ENCODE measurements at places on chromosomes 6 and 20.

DNA sequence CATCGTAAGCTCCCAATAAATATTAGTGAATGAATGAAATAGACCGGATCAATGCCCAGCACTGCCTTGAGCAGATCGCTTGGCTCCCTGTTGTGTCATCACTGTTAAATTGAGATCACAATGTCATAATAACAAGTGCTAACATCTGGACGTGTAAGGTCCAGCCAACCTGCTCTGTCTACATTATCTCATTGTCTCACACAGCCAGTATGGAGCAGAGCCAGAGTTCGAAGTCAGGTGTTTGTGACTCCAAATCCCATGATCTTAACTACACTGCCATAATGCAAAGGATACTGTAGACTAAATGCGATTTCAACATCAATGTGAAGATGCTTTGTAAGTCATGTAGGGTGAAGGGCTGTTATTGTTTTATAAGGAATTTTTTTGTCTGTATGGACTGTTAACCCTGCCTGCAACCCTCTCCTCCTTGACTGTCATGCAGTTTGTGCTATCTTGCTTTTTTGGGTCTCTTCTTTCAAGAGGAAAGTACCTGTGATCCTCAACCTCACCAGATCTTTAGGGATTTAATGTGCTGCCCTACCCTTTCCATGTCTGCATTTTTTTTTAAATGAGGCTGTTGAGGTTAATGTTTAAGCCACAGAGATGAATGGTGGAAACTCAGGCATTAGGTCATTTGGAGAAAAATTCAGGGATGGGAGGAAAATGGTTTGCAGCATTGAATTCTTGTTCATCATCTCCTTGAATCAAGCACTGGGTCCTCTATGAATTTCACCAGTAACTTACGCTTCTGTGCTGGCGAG is 49.0 kb upstream of the OCSTAMP start:
- no peak for DNase-seq

GRCh38 chr6:44742828-44743372 is 355.4 kb downstream of the CDC5L start:
- DNase-seq: no peak

DNA sequence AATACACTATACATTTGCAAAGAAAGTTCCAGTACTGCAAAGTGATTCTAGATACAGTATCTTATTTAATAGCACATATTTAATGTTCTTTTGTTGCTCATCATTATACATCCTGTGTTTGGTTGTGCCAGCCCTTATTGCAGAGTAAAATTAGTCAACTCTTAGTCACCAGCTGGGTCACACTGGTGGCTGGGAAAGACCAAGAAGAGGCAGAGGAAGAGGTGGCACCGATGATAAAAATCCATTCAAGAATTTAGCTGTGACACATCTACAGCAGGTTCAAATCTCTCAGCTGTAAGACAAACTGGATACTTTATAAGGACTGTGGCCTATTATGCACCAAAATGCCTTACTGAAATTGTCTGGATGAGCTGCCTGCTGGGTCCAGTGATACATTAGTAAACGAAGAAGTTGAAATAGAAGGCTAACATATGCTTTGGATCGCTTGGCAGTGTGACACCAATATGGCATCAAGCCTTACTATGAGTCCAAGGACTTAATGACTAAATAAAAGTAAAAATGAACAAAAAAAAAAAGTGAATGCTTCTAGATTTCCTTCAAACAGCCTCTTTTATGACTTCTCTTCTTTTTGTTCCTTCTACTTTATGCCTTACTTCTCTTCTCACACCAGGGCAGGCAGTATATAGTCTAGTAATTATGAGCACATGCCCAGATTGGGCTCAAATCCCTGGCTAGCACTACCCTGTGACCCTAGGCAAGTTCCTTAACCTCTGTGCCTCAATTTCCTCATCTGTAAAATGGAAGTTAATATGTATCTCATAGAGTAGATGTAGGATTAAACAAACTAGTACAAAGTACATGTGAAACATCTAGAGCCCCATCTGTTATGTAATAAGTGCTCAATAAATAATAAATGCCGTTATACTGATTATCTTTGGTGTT is 29.4 kb upstream of the RNF8 start:
- no peak for DNase-seq

GRCh38 chr20:40663991-40664880 is 24.8 kb downstream of the MAFB start:
- DNase-seq: no peak

- DNase-seq: no peak
Observed at GRCh38 chr6:10580570-10580969, 59.4 kb downstream of the GCNT2 start.

GRCh38 chr6:93407186-93407585 is 12.2 kb downstream of the EPHA7 start:
- DNase-seq: no peak

DNA sequence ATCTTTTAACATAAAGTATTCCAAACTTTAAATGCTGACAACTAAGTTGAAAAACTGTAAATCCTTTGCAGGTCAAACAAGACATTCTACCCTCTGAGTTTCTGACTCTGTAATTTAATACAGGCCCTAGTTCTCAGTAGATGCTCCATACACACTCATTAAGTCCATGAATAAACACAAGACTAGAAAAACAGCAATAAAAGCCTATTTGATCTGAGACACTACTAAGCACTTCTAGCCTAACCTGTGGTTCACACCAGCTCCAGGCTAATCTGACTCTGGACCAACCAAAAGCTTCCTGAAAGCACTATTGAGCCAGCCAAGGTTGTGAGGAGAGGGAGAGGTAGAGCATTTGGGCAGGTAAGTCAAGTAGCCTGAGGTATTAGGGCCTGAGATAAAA is 103.9 kb downstream of the EPM2A start:
- DNase-seq: no peak

DNA sequence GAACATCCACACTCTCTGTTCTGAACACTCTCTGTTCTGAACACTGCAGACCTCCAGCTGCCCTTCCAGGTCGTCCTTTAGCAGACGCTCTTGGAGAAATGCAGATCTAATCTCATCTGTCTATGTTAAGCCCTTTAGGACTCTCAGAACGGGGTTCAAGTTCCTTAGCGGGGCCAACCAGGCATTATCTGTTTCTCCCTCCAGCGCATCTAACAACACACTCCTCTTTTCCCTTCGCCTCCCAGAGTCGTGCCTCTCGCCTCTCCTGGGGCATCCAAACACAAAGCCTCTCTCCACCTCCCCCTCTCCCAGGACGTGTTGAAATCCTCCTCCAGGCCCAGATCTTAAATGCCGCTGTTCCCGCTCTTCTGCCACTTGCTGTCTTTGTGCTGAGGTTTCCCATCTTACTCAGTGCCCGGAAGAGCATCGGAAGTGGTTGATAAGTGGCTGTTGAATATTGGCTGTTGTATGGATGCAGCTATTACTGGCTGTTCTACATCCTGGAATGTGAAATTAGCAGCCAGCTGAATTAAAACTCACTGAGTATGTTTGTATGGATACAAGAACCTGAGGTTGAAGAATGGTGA is 108.4 kb upstream of the GGTLC1 start:
- DNase-seq: no peak

DNA sequence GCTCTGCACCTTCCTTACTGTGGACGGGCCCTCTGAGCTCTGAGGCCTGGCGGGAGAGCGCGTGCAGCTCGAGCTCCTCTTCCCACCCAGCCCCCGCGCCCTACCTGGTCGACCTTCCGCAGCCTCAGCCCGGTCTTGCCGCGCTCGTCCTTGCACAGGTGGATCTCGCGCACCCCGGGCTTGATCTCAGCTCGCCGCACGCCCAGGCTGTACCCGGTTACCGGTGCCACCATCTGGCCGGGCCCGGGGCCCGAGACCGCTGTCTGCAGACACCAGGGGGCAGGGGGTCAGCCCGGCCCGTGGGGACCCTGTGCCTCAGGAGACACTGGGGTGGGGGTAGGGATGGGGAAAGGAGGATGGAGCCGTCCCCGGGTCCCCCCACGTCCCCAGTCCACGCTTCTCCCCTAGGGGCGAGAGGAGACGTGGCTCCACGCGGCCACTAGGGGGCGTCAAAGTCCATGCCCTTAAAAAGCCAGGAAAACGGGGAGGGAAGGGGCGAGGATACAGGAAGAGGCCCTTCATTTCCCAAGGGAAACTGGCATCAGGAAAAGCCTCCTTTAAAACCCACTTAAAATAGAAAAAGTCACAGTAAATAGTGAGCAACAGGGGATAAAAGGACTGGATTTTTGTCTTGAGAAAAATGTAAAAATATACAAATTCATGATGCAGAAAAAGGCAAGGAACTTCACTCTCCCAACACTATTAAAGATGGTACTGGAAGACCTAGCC is 15.5 kb downstream of the SDCBP2 start:
- DNase-seq: no peak

DNA sequence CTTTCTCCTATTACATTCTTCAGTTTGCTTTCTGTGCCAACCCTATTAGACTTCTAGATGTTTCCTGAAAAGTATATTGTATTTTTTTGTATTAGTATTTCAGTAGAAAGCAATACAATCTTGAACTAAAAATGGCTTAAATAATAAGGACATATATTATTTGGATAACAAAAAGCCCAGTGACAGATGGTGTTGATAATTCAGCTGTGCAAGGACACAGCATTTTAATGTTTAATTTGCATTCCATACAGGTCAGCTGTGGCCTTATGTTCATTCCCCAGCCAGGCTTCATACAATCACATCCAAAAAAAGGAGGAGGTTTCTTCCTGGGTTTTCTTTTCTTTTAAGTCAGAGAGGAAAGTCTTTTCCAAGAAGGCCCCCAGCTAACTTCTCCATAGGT is 236.9 kb downstream of the CD109 start:
- DNase-seq: no peak

DNA sequence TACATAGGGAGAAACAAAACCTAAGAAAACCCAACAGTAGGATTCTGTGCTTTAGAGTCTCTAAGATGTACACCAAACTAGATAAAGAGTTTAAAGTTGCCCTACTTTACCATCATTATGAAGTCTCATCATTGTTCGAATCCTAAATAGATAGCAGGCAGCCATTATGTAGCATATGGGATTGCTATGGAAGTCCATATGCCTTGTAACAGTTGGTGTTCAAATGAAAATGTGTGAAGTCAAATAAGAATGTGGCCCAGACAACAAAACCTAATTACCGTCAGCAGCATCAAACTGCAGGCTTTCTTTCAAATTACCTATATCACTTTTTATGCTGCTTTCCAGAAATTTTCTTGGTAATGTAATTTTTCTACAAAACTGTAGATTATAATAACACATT is 1380.1 kb downstream of the GRIK2 start:
- no peak for DNase-seq

DNA sequence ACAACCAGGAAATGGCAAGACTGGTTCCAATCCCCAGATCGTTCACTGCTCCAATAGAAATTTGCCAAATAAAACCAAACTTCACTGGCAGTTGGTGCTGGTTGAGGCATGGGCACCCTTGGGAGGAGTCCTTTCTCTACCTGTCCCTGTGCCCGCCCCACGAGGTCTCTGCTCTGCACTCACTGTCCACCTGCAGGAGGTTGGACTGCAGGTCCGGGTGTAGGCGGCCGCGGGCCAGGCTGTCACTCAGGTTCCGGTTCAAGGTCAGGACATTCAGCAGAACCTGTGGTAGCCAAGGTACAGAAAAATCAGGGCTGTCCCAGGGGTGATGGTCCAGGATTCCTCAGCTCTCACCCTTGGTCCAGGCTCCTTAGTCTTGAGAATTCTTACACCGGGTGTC is 22.9 kb downstream of the GGT7 start:
- no peak for DNase-seq

GRCh38 chr6:163057260-163057659 is 329.5 kb downstream of the PACRG start:
- no peak for DNase-seq

- no peak for DNase-seq
Observed at GRCh38 chr6:46796848-46797580, 3.8 kb downstream of the MEP1A start.

- no peak for DNase-seq
Observed at GRCh38 chr6:33049323-33050013, 24.0 kb downstream of the HLA-DPA1 start.

GRCh38 chr6:138590796-138591709 is 91.8 kb upstream of the NHSL1 start:
- DNase-seq: peak; percentile 47

Measured in NCI-H1417 treated with DMSO at 0.1 percent for 48 hours (cell line).